ENCODE measurements at places on chromosomes 5 and 9.

DNA sequence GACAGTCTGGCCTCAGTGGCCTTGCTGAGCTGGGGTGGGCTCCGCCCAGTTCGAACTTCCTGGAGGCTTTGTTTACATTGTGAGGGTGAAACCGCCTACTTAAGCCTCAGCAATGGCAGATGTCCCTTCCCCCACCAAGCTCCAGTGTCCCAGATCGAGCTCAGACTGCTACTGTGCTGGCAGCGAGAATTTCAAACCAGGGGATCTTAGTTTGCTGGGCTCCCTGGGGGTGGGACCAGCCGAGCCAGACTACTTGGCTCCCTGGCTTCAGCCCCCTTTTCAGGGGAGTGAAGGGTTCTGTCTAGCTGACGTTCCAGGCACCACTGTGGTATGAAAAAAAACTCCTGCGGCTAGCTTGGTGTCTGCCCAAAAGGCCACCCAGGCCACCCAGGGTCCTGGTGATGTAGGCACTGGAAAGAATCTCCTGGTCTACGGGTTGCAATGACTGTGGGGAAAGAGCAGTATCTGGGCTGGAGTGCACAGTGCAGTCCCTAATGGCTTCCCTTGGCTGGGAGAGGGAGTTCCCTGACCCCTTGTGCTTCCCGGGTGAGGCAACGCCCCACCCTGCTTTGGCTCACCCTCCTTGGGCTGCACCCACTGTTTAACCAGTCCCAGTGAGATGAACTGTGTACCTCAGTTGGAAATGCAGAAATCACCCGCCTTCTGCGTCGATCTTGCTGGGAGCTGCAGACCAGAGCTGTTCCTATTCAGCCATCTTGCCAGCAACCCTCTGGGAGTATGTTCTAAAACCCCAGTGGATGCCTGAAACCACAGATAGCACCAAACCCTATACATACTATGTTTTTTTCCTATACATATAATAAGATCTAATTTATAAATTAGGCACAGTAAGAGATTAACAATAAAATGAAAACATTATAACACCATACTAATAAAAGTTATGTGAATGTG lies 95.5 kb downstream of the TMEM161B start:
- no peak for DNase-seq

GRCh38 chr9:70056211-70056944 lies 12.7 kb downstream of the MAMDC2 start:
- no peak for DNase-seq

DNA sequence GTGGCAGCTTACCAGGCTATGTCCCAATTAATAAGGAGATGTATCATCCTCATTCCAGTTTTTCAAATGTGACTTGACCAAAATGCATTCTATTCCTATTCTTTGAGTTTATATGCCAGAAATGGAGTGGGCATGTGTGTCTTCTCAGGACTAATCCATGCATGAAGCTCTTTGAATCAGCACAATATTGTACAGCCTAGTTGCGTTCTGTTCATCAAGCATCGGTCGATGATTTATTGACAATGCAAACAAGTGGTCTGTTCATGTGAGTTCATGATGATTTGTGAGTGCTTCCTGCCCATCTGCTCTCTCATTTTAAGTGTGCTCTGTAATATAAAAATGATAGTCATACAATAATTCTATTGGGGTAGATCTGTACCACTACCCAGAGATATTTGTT lies 48.3 kb downstream of the PALM2AKAP2 start:
- DNase-seq, result no peak

DNA sequence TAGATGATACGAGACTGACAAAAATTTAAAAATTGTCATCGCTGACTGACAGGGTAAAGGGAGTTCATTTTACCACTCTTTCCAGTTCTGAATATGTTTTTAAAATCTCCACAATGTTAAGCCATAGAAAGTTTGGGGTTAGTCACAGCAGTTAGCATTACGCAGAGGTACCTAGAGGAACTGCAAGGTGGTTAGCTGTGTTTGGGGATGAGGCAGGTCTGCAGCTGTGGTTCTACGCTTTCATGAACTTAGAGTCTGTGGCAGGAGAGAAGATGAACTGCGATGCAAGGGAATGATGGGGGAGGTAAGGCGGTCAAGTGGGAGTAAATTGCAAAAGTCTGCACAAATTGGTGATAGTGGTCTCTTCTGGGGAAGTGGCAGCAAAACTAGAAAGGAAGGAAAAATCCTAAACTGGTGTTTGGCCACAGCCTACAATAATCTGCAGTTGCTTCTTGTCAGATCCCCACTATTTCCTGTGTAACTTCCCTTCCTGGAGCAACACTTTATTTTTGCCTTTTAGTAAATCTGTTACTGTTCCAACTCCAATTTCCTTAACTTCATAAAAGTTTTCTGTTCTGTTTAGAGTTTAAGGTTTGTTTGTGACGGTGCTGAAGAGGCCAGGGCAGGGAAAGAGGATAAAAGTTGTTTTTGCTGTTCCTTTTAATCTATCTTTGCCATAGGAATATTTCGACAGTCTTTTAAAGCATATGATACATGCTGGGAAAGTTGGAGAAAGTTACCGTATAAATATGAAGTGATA lies 38.6 kb upstream of the SNX2 start:
- DNase-seq, result no peak

- DNase-seq, result no peak
Measured at GRCh38 chr5:37836592-37837413, 3.0 kb downstream of the GDNF start.

DNA sequence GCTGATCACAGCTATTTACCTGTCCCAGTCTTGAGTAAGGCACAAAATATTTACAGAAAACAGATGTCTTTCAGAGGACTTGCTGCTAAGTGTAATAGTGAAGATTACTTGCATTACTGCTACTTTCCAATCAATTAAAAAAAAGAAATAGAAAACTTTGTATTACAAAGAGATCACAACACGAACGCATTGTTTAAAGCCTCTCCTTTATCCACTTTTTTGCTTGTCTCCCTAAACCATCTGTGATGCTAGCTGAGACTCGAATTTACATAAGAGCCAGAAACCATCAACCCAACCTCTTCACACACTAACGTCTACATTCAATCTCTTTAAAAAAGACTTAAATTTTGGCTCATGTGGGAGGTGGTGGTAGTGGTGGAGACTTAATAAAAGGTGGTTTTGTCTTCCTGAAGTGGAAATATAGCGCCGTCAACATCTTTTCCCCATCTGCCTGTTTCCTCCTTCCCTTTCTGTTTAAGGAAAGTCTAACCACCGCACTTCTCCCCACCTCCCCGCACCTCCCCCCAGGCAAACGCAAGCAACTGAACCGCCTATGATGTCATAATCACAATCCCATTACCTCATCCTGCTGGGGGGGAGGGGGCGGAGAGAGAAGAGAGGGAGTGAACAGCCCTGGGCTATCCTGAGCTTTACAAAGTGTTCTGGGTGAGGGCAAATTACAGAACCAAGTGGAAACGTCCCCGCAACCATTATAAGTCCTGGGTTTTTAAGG lies 948 bp upstream of the FAM53C start:
- DNase-seq, result peak; percentile 48

DNA sequence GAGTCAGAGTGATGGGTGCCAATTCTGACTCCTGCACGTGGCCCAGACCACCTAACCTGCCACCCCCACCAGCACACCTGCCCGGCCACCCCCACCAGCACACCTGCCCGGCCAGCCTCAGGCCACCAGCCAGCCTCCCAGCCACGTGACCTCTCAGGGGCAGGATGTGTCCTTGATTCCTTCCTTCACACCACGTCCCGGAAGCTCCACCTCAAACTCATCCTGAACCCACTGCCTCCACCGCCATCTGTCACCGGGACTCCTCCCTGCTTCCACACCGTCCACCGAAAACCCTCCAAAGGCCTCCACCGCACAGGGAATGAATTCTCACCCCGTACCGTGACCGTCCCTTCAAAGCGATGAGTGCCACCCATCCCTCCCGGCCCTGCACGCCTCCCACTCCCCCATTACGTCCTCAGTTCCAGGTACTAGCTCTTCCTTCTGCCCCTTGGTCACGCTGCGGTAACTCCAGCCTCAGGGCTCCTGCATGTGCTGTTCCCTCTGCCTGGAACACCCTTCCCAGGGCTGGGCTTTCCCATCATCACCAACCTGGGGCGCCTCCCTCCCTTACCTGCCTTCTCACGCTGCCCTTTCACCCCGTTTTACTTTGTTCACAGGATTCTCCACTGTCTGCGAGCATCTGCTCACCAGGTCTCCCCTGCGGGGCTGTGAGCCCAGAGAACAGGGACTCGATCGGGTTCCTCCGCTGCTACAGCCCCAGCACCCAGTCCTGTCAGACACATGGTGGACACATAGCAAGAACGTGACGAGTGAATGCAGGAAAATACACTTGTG lies 82.9 kb downstream of the ADAMTS2 start:
- DNase-seq, result no peak

DNA sequence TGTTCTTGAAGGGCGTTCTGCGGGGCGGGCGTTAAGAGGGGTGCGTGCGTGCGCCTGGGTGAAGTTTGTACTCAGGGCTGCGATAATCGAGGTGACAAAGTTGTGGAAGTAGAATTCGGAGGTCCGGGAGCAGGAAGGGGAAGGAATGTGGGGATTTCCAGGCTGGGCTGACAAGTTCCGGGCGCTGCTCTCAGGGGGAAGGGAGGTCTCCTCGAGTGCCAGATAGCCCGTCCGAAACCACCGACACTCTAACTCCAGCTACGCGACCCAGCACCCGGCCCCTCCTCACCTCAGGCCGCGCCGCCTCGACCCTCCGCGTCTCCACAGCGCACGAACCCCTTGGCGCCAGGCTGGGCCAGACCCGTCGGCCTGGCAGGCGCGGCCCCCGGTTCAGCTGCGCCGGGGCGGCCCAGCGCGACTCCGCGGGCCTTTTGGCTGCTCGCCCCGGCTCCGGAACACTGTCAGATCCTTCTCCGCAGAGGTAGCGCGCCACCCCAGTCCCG lies at the start of gene IL6ST:
IL6ST (minus strand) TSS at position 469 of the 503 bp plus-strand sequence. CDS start 18,685 bp downstream, outside the sequence.
- DNase-seq, result no peak

GRCh38 chr9:130132746-130133145 lies 39.5 kb upstream of the NCS1 start:
- DNase-seq, result no peak

DNA sequence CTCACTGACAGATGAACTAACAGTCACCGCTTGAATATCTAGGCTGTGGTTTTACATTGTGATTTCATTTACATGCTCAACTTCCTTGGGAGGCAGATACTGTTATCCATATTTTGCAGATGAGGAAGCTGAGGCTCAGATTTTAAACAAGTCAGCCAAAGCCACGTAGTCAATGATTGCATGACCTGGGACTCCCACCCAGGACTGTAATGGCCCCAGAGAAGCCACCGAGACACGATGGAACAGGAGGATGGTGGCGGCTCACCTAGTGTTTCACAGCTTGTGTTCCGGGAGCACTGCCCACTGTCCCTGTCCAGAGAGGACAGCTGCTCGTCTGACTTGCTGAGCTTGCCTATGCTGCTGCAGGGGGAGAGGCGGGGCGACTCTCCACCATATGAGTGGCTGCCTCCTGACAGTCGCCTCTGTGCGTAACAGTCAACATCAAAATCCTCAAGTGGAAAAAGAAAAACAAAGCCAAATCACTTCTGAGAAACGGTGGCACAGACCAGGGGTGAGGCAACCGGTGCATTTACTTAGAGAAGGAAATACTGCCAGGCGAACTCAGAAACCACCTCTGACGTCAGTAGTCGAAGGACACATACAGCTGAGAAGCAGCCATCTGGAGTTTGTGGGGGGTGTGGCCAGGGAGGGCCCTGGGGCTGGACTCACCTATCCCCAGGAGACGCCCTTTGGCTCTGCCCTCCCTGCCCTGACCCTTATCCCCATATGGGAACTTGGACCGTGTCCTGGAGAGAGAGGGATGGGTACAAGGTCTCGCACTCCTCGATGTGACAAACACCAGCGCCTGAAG lies 82.5 kb downstream of the PRRT1B start:
- DNase-seq, result no peak

- no peak for DNase-seq
Measured at GRCh38 chr9:653421-653820, 188.1 kb upstream of the DMRT1 start.

DNA sequence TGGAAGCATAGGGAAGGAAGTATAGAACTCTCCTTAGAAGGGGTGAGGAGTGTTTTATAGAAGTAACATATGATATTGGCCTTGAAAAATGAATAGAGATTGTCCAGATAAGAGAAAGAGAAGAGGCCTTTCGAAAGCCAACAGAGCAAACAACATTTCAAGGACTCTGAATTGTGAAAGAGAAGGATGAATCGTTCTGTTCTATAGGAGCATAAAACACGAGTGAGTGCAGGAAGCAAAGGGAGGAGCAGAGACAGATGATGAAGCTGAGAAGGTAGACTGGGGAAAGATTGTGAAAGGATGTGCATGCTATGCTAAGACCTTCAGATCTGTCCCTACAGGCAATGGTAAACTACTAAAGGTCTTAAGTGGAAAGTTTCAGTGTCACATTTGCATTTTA lies 271.0 kb downstream of the TMEM161B start:
- no peak for DNase-seq

- no peak for DNase-seq
Measured at GRCh38 chr9:30089428-30089827, 2295.0 kb upstream of the ACO1 start.

- DNase-seq, result peak; percentile 68
Measured at GRCh38 chr5:98581112-98581997, 192.1 kb upstream of the RGMB start.

DNA sequence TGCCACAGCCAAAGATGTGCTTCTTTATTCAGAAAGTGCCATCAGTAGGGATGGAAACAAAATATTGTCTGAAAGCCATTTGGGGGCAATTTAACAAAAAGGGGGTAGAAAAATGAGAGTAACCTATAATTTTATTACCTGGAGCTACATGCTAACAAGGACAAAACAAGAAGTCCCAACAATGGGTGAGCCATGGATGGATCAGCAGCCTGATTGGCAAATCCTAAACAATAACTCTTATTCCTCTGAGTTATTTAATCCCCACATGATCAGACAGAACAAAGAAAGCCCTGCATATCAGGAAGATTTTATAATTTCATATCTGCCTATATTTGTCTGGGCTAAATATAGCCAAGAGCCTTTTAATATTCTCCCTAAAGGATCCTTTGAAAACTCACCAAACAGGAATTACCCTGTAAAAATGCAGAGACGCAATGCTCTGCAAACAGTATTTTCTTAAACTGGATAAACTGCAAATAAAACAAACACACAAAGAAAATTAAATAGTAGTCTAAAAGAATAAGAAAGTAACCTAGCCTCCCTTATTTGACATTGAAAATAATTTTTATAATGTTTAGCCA lies 483.4 kb downstream of the ZNF608 start:
- no peak for DNase-seq

GRCh38 chr5:123207081-123207537 lies 118.1 kb downstream of the PRDM6 start:
- DNase-seq, result no peak
